ENCODE measurements at places on chromosomes 6 and 20. TPM values are rescaled to one million over a fixed set of nuclear protein-coding genes. Genes with fewer than 3 reads are reported as not detected.

The TXLNB gene
- total RNA-seq = 3.9 TPM

The HLA-DQA1 gene
- total RNA-seq = not detected

The PPIL6 gene
- total RNA-seq = 1.4 TPM

The SPATA2 gene
- total RNA-seq = 0.96 TPM

The OOEP gene
- not detected for total RNA-seq

The MAP7 gene
- 2.6 TPM for total RNA-seq

The ABHD16A gene
- 33.7 TPM for total RNA-seq

The OLIG3 gene
- total RNA-seq = not detected

The MAFB gene
- 14.2 TPM for total RNA-seq

The CBLN4 gene
- 9.9 TPM for total RNA-seq

The FOXQ1 gene
- total RNA-seq = not detected

The COL20A1 gene
- 1.2 TPM for total RNA-seq

The ECT2L gene
- total RNA-seq = not detected

The KHDC1L gene
- not detected for total RNA-seq

The HSPA1L gene
- total RNA-seq = 1.4 TPM

The SUMO4 gene
- 17.3 TPM for total RNA-seq

The CCNC gene
- 100 TPM for total RNA-seq

The VWA7 gene
- total RNA-seq = not detected

The CD109 gene
- 37.6 TPM for total RNA-seq

The NDUFAF5 gene
- 23.6 TPM for total RNA-seq

The SLC35B3 gene
- total RNA-seq = 9.9 TPM

The SPAG4 gene
- 15.6 TPM for total RNA-seq

The BTN1A1 gene
- 0.72 TPM for total RNA-seq

The TFAP2A gene
- total RNA-seq = 20.7 TPM

The TENT5A gene
- total RNA-seq = 99.0 TPM

The RREB1 gene
- total RNA-seq = 13.2 TPM

The LPA gene
- 0.24 TPM for total RNA-seq

The LY6G6D gene
- not detected for total RNA-seq

The KIF13A gene
- 51.3 TPM for total RNA-seq

The CLDN20 gene
- 2.2 TPM for total RNA-seq

The FAM217A gene
- 0.48 TPM for total RNA-seq

The C6orf15 gene
- not detected for total RNA-seq

The COL9A3 gene
- 37.1 TPM for total RNA-seq

The ZSCAN12 gene
- 8.7 TPM for total RNA-seq

The ABCF1 gene
- total RNA-seq = 27.2 TPM

The CCM2L gene
- total RNA-seq = 7.9 TPM

The C6orf58 gene
- not detected for total RNA-seq

The RNF182 gene
- 3.6 TPM for total RNA-seq

The KIAA1755 gene
- 4.3 TPM for total RNA-seq

The TRERF1 gene
- 4.8 TPM for total RNA-seq

The SSTR4 gene
- total RNA-seq = 2.6 TPM

The SLC12A5 gene
- 9.1 TPM for total RNA-seq

The TCF15 gene
- total RNA-seq = 0.48 TPM

The ARFGAP1 gene
- 94.9 TPM for total RNA-seq

The LY6G6C gene
- 3.1 TPM for total RNA-seq

The SLC17A9 gene
- total RNA-seq = 11.1 TPM

The ZSCAN9 gene
- total RNA-seq = 23.4 TPM

The FNDC1 gene
- 3.6 TPM for total RNA-seq

The DOK5 gene
- total RNA-seq = 6.7 TPM

The LY86 gene
- 2.2 TPM for total RNA-seq

The NCOA5 gene
- 3.4 TPM for total RNA-seq
